Stimulated activated CD8-positive, alpha-beta memory T cell treated with anti-CD3 and anti-CD28 coated beads, Interleukin-4, amount 100 ng/mL, for 1 hour (primary cell): ENCODE measurements at places on chromosomes 5 and 9.

GRCh38 chr9:69895659-69896058 is 75.0 kb downstream of the CFAP95 start:
- no peak for DNase-seq

DNA sequence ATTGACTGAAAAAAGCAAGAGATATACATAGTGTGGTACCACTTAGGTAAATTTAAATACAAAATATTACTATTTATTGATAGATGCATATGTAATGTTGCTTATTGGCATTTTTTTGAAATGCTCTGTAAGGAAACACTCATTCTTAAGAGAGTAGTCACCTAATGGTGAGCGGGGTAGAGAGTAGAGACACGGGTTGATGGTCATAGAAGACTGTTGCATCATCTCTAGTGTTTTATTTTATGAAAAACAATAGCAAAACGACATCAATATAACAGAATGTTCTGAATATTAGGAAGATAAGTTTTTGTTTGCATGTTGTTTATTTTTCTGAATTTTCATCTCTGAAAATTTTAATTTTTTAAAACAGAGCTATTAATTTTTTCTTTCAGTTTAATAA is 4.0 kb downstream of the SRP19 start:
- no peak for DNase-seq

DNA sequence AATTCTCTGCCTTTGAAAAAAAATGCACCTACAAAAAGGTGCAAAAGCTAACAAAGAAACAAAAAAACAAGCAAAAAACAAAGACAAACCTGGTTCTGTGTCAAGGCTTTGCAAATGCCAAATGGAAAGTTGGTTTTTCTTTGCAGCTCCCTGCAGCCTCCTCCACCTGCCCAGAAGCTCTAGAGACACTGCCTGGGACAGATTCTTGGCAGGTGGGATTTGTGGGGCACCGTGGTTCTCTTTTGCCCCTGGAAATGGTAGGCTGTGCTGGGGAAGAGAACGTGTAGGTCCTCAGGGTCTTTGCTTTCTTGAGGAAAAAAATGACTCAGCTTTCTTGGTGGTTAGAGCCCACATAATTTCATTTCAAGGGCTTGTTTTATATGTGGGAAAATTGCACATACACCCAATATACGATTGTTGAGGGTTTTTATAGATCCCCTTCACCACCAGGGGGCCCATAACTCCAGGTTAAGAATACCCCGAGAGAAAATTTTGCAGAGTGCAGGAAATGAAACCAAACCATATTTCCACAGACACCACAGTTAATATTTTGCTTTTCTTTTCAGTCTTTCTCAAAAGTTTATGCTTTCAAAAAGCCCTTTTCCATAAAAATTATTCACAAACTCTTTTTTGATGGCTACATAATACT is 58.7 kb downstream of the NXNL2 start:
- peak; percentile 5 for DNase-seq

GRCh38 chr5:58759745-58760144 is 176.9 kb downstream of the RAB3C start:
- no peak for DNase-seq

- no peak for DNase-seq
Measured at GRCh38 chr9:16058131-16058549, 505.3 kb downstream of the CCDC171 start.

DNA sequence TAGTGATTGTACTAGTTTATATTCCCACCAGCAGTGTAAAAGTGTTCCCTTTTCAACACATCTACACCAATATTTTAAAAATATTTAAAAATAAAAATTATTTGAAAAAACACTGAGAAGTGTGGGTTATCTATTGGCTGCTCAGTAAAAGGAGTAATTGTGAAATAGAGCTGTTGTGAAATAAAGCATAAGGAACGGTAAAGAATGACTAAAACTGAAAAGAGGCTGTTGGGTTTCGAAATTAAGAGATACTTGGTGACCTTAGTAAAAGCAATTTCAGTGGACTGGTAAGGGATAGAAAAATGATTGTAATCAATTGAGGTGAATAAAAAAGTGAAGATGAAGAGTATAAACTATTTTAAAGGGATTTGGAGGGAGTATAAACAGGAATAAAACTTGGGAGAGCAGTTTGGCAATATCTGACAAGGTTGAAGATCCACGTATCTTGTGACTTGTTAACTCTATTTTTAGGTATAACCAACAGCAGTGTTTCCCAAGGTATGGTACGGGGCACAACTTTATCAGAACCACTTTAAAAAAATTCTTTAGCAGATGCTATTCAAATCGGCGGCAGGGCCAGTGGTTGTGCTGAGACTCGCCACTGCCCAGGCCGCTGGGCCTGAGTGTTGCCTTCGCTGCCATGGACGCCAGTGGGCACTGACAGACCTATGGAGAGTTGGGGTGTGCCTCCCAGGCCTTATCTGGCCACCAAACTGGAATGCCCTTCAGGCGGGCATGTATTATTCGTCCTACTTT is 63.3 kb downstream of the TMEM38B start:
- DNase-seq: no peak

GRCh38 chr9:124254261-124254682 is 3.5 kb upstream of the NEK6 start:
- no peak for DNase-seq

DNA sequence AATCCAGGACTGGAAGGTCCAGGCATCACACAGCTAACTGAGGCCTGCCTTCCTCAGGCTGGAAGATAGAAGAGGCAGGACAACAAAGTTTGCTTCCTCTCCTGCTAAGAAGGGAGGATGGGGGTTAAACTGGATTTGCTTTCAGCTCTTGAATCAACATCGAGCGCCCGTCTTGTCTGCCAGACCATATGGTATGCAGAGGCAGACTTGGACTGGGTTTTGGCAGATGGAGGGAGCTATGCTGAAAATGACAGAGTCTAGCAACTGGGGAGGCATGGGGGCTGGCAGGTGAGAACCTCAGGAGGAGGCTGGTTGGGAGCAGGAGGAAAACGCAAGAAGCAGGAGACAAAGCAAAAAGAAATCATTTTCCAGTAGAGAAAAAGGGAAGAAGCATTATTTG is 289.5 kb upstream of the IL12B start:
- DNase-seq: no peak

DNA sequence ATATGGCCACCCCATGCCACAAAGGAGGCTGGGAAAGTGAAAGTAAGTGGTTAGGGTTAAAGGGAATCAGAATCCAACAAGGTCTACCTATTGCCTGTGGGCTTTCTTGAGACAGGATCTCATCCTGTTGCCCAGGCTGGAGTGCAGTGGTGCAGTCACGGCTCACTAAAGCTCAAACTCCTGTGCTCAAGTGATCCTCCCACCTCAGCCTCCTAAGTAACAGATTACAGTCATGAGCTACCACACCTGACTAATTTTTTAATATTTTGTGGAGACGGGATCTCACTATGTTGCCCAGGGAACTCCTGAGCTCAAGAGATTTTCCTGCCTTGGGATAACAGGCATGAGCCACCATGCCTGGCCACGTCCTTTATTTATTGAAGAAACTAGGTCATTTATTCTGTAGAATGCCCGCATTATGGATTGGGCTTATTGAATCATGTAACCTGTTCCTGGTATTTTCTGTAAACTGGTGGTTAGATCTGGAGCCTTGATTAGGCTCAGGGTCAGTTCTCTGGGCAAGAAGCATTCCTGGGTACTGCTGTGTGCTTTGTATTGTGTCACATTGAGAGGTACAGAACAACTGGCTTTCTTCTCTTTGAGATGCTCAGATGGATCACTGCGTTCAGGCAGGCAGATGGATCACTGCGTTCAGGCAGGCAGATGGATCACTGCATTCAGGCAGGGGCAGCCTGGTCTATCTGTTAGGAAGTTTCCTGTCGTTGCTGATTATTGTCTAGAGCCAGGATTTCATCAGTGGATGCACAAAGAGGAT is 41.6 kb downstream of the ERGIC1 start:
- DNase-seq: no peak

GRCh38 chr9:109439378-109440116 is 58.6 kb downstream of the PTPN3 start:
- no peak for DNase-seq

GRCh38 chr5:97042996-97043395 is 99.4 kb downstream of the LIX1 start:
- no peak for DNase-seq

GRCh38 chr5:134821841-134822240 is 23.9 kb upstream of the C5orf24 start:
- DNase-seq: no peak

- DNase-seq: no peak
Measured at GRCh38 chr5:100731768-100732167, 171.3 kb downstream of the ST8SIA4 start.

- DNase-seq: no peak
Measured at GRCh38 chr5:40679913-40680681, at the start of gene PTGER4. TSS of gene PTGER4 (plus strand) at chr5:40679915. CDS start at chr5:40680994, 1,079 bp downstream.

DNA sequence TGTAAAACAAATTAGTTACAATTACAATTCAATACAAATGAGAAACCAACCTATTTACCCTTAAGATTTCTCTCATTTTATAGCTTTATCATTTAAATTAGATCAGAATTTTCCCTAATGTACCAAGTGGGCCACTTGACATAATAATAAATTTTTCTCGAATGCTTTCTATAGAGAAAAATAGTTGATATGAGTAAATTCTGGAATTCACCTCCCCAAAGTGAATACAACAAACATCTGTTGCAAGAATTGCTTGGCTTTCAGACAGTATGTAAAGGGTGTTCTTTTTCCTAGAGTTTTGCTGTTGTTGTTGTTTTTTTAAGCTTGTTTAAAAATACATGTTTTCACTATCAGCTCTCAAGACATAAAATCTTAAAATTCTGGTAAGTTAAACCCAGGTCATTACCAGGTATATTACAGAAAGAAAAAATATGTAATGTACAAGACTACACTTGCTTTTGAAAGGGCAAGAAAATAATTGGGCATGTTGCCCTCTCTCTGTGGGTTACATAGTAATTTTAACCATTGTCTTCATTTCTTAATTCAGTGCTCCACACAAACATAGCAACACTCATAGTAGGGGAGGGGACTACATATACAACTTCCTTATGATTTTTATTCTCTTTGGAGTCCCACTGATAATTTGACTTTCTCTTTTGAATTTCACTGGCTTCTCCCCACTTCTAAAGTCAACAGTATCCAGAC is 200.6 kb downstream of the ARL15 start:
- no peak for DNase-seq

GRCh38 chr9:69265891-69266290 is 59.1 kb upstream of the ENTREP1 start:
- DNase-seq: no peak

- DNase-seq: peak; percentile 52
Measured at GRCh38 chr9:114291064-114291474, 31.8 kb upstream of the ORM1 start.

GRCh38 chr5:151123897-151124751 is 33.5 kb downstream of the ANXA6 start:
- no peak for DNase-seq

DNA sequence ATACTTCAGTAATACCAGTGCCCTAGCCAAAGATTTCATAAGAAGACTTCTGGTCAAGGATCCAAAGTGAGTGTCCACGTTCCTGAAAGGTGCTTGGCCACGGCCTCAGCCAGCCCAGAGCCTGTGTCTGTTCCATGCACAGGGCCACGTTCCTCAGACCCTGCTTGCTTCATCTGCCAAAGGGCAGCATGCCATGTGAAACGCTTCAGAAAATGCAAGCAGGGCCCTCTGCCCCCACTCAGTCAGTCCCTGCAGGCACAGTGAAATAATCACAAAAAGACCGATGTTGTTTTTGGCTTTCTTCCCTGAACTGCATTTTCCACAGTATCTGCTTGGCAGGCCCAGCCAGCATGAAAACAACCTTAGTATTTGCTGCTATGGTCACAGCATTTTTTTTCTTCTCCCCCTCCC is 85.5 kb upstream of the CTSL start:
- DNase-seq: no peak

- DNase-seq: no peak
Measured at GRCh38 chr9:35767458-35767857, 13.4 kb upstream of the MSMP start.

GRCh38 chr5:33343676-33344327 is 97.0 kb upstream of the TARS1 start:
- DNase-seq: no peak

- DNase-seq: no peak
Measured at GRCh38 chr5:82222597-82223574, 55.3 kb downstream of the RPS23 start.

DNA sequence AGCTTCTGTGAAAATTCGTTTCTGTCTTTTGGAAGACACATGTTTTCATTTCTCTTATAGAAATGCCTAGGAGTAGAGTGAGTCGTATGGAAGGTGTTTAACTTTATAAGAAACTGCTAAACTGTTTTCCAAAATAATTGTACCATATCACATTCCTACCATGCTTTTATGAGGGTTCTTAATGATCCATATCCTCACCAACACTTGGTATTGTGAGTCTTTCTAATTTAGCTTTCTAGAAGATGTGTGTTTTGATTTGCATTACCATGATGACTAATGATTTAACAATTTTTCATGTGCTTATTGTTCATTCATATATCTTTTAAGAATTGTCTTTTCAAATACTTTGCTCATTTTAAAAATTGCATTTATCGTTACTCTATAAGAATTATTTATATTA is 223.6 kb downstream of the COMMD10 start:
- DNase-seq: no peak

- DNase-seq: no peak
Measured at GRCh38 chr9:124781967-124782660, 5.2 kb downstream of the OLFML2A start.

DNA sequence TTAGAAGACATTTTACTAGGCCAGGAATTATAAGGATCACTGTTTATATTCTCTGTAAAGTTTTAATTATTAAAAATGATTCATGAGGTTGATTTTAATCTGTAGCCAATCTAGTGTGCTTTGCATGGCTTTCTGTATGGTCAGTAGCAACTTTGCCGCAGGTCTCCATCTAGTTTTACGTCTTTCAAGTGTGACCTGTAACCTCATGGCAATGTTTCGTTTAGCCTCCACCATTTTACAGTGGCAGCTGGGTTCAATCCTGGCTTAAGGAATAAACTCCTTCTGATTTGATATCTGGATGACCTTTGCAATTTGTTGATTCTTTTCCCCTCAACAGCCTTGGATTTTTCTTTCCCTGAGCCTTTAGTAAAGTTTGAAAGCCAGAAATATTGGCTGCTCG is 434.5 kb upstream of the CDH9 start:
- DNase-seq: no peak

- no peak for DNase-seq
Measured at GRCh38 chr9:128304971-128305288, 17.3 kb downstream of the TRUB2 start.

- no peak for DNase-seq
Measured at GRCh38 chr9:127899128-127899943, at the start of gene ST6GALNAC6. TSS of gene ST6GALNAC6 (minus strand) at chr9:127899603. CDS start at chr9:127897981, 1,622 bp downstream.

GRCh38 chr5:152332716-152333460 is 72.2 kb downstream of the NMUR2 start:
- no peak for DNase-seq

GRCh38 chr5:11785771-11786352 is 118.4 kb downstream of the CTNND2 start:
- DNase-seq: no peak
